ENCODE measurements at places on chromosomes 12 and 14.

- no peak for DNase-seq
These were observed 566.9 kb downstream of the NRXN3 start for GRCh38 chr14:78737116-78737515.

DNA sequence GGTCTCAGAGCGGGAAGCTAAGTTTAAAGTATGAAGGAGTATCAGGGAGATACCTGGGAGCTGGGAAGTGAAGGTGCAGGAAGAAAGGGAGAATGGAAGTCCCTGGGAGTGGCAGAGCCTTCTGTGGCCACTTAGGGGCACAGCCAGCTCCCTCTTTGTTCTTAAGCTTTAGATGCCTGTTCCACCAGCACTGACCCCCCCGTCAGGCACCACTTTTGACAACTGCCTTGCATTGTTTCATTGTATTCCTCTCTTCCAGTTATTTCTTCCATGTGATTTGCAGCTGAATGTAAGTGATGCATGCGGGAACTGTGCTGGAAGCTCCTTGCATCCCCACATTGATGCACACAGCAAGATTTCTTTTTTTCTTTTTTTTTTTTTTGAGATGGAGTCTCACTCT is 2.6 kb downstream of the GALNT16 start:
- DNase-seq: no peak

DNA sequence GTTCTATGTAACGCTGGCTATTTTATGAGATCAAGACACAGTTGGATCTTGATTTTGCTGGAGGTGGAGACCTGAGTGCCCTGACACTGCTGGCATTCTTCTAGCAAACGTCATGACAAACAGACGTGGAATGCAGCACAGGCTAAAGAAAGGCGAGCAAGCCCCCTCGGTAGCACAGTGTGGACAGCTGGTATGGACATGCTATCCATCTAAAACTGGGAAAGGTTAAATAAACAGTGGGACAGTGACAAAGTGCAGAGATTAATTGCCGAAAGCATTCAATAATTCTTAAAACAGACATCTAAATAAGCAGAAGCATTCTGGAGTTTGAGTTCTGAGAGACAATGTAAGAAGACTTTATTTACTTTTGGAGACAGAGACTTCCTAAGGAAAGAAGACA is 237.2 kb downstream of the FBXL14 start:
- peak; percentile 73 for DNase-seq

- DNase-seq: no peak
These were observed 103.1 kb downstream of the METTL25 start for GRCh38 chr12:82461393-82461792.

DNA sequence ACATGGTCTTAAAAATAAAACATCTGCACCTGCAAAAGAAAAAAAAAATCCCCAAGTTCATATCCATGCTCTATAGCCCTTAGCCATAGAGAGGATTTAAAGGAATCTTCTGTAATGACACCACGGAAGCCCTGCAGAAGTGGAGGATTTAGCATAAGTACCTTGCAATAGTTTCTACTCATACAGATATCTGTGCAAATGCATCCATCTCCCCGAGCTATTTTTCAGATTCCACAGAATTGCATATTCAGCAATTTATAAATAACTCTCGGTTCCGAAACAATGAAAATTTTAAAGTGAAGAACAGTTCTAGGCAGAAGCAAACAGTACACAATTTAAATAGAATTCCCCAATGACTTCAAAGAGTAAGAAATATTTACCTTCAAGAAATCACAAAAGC is 424 bp downstream of the IGF1 start:
- no peak for DNase-seq

GRCh38 chr14:56378046-56378445 is 201.6 kb upstream of the TMEM260 start:
- no peak for DNase-seq

DNA sequence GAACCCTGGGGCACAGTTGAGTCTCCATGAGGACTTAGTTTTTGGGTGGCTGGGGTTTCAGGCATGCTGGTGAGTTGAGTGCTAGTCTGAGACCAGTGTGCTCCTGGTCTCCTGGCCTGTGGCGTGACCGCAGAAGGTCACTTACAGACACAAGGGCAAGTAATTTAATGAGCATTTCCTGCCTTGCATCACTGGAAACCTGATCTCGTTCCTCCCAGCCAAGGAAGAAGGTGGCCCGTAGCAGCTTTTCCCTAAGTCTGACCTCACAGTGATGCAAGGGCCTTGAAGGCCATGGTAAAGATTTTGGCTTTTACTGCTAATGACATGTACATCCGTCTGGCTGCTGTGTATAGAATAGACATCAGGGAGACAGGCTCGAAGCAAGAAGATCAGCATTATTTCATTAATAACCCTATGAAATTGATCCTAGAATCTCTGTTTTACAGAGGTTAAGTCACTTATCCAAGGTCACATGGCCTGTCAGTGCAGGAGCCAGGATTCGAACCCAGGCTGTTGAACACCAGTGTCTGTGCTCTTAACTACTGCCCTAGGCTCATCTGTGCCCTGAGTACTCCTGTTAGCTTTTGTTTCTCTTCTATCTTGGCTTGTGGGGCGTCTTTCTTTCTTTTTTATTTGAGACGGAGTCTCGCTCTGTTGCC is 4.6 kb downstream of the TMEM120B start:
- DNase-seq: peak; percentile 88

DNA sequence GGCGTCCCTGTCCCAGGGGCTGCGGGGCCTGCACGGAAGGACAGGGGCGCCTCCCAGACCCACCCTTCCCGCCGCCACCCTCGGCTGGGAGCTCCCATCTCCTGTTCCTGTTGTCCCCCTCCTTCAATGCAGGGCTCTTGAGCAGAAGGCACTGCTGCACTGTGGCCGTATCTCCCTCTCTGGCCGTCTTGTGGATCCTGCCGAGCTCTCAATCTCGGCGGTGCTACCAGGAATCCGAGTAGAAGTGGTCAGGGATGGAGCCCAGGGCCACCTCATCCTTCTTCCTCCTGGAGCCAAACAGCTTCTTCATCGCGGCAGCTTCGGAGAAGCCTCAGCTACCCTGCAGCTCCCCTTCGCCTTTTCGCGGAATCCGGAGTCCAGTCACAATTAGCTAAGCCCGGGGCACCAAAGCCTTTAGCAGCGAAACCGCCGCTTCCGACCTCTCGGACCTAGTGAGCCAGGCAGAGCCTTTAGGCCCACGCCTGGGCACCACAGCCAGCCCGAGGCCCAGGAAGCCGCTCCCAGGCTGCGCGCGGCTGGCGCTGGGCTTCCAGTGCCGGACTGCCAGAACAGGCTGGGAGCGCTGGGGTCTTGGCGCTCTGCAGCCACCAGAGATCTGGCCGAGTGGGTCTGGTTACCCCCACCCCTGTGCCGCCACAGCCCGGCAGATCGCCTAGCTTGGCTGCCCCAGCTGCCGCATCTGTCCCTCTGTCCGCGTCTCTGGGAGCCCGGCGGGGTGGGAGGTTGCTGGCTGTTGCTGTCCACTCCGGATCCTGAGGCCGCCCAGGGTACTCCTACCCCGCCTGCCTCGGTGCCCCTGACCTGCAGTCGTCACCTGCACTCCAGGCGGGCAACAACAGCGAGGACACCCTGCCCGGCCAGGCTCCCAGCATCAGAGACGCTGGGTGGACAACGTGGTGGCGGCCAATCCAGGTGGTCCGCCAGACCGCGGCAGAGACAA is 69.1 kb downstream of the ASCL4 start:
- no peak for DNase-seq
